Effector memory CD8-positive, alpha-beta T cell (primary cell): ENCODE measurements at places on chromosomes 1 and 21.
A peak's percentile ranks its signal among the peaks of the same experiment; 100 is the strongest.

DNA sequence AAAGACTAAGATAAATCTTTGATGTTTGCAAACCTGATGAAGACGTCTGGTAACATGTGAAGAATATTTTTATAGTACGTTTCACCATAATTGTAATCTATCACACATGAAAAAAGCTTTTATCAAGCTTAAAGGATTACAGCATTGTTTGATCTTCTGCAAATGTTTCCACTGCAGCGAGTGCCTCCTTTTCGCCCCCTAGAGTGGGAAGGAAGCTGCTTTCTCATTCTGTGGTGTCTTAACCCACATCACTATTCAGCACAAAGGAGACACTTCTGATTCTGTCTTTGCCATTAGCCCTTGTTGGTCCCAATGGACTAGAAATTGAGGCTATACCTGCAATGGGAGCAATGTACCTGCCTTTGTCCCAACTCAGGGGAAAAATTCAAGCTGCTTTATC lies 46.0 kb upstream of the IL12RB2 start:
- no peak for DNase-seq
- no peaks in the 10 kb centered on the region for H3K27me3 ChIP-seq
- H3K4me3 ChIP-seq = no peak overlapping the region
- peaks cover 3% of the 10 kb centered on the region for H3K36me3 ChIP-seq

GRCh38 chr1:28804071-28804470 lies 7.9 kb upstream of the OPRD1 start:
- no peak overlapping the region for H3K4me3 ChIP-seq
- no peaks in the 10 kb centered on the region for H3K4me1 ChIP-seq
- no peak for DNase-seq
- no peak overlapping the region for H3K27ac ChIP-seq
- no peaks in the 10 kb centered on the region for H3K36me3 ChIP-seq

DNA sequence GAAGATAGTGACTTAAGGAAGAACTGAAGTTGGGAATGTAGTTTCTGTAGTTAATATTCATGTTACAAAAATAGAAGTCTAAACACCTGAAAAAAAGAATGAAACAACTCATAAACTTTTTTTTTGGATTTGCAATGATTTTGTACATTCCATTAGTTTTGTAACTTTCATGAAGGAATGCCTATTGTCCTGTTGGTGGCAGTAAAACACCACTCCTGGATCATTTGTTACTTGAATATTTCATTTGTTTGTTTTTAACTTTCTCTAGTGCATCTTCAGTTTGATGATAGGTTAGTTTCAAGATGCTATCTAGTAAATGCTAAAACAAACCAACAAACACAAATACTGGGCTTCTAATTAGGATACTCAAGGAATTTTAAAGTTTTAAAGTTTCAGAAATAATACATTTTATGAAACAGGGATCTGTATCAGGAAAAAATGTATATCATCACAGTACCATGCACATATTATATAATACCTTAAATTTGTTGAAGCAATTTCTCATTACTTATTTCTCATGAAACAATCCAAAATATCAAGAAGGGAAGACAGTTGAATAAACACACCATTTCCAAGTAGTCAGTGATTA lies 229.7 kb upstream of the CACYBP start:
- H3K27ac ChIP-seq = no peak overlapping the region
- no peaks in the 10 kb centered on the region for H3K4me1 ChIP-seq
- no peaks in the 10 kb centered on the region for H3K36me3 ChIP-seq
- H3K27me3 ChIP-seq = no peaks in the 10 kb centered on the region
- peak; percentile 8 for DNase-seq

DNA sequence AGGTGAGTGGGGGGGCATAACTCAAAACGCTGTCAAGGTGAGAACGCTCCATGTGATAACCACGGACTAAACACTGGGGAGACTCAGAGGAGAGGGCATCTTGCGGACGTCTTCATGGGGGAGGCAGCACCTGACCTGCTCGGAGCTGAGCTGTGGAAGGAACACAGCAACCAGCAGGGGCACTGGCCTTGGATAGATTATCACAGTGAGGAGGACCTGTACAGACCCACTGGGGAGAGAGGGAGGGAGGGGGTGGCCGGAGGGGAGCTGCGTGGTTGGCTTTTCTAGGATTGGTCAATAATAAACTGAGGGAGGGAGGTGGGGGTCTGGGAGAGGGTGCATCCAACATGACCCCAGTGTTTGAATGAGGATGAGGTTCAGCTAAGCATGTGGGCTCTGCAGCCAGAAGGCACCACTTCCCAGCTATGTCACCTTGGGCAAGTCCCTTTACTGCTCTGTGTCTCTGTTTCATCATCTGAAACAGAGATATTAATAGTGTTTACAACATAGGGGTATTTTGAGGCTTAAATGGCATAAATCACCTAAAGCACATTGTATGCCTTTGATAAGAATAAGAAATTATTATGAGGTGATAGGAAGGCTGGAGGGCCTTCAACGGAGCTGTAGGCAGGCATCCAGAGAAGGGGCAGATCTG lies 123.3 kb downstream of the GRIK3 start:
- no peaks in the 10 kb centered on the region for H3K4me1 ChIP-seq
- H3K4me3 ChIP-seq = no peak overlapping the region
- H3K27me3 ChIP-seq = peaks cover 73% of the 10 kb centered on the region
- H3K27ac ChIP-seq = no peak overlapping the region
- no peak for DNase-seq

- no peaks in the 10 kb centered on the region for H3K27me3 ChIP-seq
- H3K4me1 ChIP-seq = peaks cover 88% of the 10 kb centered on the region
- peak overlapping the region; percentile 24 for H3K4me3 ChIP-seq
- H3K36me3 ChIP-seq = peaks cover 78% of the 10 kb centered on the region
- peak overlapping the region; percentile 67 for H3K27ac ChIP-seq
- DNase-seq = no peak
Measured at GRCh38 chr1:110893908-110894490, 21.1 kb downstream of the CD53 start.

DNA sequence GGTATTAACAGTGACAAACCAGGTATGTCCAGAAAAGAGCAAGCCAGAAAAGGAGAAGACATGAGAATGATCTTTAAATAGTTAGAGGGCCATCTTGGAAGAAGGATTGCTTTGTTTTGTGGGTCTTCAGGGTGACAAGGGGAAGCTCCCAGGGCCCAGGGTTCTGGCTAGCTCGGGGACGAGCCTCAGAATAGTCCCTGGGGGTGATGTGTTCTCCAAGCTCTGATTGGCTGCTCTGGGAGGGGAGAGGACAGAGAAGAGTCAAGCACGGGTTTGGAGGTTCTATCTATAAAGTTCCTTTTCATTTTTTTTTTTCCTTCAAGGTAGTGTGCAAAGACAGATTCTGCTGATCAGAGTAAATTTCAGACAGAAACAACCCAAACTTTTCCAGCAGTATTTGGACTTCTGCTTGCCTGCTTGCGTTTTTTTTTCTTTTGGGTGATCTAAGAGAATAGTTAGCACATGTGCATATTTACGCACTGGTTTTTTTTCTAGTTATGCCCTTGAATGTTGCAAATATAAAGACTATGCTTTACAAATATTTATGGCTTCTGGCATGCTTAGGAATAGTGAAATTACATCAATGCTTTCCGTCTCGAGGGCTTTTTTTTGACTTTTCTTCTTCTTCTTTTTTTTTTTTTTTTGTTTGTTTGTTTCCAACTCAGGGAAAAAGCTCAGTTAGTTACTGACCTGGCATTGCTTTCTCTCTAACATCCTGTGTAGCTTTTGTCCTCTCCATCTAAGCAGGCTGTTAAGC lies 59.7 kb downstream of the ROR1 start:
- H3K27me3 ChIP-seq = peaks cover 17% of the 10 kb centered on the region
- no peaks in the 10 kb centered on the region for H3K4me1 ChIP-seq
- H3K27ac ChIP-seq = no peak overlapping the region
- H3K36me3 ChIP-seq = no peaks in the 10 kb centered on the region
